ENCODE measurements at places on chromosomes 4 and X.

- no peak for DNase-seq
Observed at GRCh38 chr4:40205259-40206198, 8.7 kb downstream of the RHOH start.

DNA sequence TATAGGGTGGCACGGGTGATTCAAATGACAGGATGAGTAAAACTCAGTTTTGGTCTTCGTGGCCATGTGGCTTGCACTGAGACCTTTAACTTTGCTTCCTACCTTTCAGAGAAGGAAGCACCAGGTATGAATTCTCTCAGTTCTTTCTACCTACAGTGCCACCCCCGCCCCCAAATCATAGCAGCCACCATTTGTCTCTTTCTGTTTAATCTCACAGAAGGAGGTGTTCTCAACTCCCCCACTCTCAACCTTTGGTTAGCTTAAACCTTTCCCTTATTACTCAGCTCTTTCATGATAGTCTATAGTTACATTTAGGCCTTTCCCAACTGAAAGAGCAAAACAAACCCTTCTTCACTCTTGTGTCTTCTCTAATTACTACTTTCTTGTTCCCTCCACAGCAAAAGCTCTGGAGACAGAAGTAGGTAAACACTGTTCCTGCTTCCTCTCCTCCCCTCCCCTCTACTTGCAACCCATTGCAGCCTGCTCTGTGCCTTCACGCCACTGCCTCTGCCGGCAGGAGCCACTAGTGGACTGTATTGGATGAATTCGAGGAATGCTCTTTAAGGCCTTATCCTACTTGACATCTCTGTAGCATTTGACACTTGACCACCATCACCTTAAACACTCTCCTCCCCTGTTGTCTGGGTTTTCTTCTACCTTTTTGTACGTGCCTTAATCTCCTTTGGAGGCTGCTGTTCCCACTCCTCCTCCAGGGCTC lies 123.7 kb downstream of the AFF1 start:
- peak; percentile 45 for DNase-seq

GRCh38 chrX:146994163-146994562 lies 179.6 kb upstream of the CXorf51A start:
- DNase-seq: no peak

DNA sequence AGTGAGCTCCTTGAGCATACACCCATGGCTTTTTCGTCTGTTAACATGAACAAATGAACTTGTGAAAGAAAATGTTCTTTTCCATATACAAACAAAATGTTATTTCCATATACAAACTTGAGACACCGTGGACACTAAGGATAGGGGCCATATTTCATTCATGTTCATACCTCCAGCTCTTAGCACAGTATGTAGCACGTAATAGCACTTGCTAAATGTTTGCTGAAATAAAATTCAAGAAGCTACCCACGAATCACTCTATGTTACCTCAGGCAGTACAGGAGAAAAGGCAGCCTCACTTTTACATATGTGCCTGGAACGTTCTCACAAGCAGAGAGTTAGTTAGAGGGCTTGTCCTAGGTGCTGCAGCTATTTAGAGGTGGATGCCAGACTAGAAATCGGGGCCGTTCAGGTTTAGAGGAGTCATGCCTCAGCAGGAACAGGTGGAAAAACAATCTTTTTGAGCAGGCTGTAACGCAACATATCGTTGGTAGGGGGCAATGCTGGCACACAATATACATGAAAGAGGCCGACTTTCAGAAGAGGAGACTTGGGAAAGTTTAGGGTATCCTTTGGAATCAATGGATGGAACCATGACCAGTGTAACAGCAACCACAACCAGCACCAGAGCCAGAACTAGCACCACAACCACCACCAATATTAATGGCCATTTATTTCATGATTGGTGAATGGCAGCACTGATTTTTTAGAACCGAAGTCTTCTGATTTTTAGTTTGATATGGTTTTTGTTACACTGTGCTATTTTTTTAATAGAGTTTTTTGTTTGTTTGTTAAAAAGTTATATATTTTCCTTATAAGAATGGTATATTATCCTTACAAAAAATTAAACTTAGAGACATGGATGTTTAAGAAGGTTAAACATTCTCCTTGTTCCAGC lies 14.8 kb upstream of the PAQR3 start:
- peak; percentile 49 for DNase-seq

- DNase-seq: no peak
Observed at GRCh38 chrX:72604705-72605104, 32.1 kb upstream of the HDAC8 start.

Measured in NCI-H510A treated with DMSO at 0.1 percent for 48 hours (cell line).